ENCODE measurements at places on chromosomes 13 and 19. TPM values are rescaled to one million over a fixed set of nuclear protein-coding genes. Genes with fewer than 3 reads are reported as not detected.

Gene KLC3
- total RNA-seq: not detected

Gene KLK5
- not detected for total RNA-seq

Gene GJA3
- total RNA-seq: not detected

Gene ZNF358
- total RNA-seq: 76.1 TPM

Gene SLC7A9
- total RNA-seq: not detected

Gene NANOS2
- total RNA-seq: not detected

Gene LILRB3
- not detected for total RNA-seq

Gene LEUTX
- total RNA-seq: not detected

Gene PEG3
- total RNA-seq: 2.8 TPM

Gene SBK2
- total RNA-seq: not detected

Gene SMIM7
- 96.5 TPM for total RNA-seq

Gene FCHO1
- 0.68 TPM for total RNA-seq

Gene ZSCAN4
- total RNA-seq: not detected

Gene CNN1
- total RNA-seq: 0.50 TPM

Gene CYP2A6
- not detected for total RNA-seq

Gene PSG5
- total RNA-seq: not detected

Gene PCP2
- total RNA-seq: not detected

Gene STARD13
- total RNA-seq: 11.2 TPM

Gene NOVA2
- total RNA-seq: 0.31 TPM

Gene VSTM1
- total RNA-seq: not detected

Gene TRAPPC5
- total RNA-seq: 88.0 TPM

Gene OR7D2
- total RNA-seq: not detected

Gene RANBP3
- total RNA-seq: 58.0 TPM

Gene KIR3DL3
- not detected for total RNA-seq

Gene CBY2
- total RNA-seq: not detected

Gene ZBTB32
- total RNA-seq: not detected

Gene MISP3
- total RNA-seq: 1.4 TPM

Gene PSMD8
- total RNA-seq: 204 TPM

Gene ZNF578
- 4.7 TPM for total RNA-seq

Gene KLF2
- total RNA-seq: 2.4 TPM

Gene SIGLECL1
- not detected for total RNA-seq

Gene EDDM13
- not detected for total RNA-seq

Gene EFNA2
- not detected for total RNA-seq

Gene GTF2F1
- 50.8 TPM for total RNA-seq

Gene CCDC9
- total RNA-seq: 20.8 TPM

Gene IGSF23
- total RNA-seq: not detected

Measured in cardiac ventricle fibroblast (primary cell).